ENCODE measurements at places on chromosomes 4 and X. TPM values are rescaled to one million over a fixed set of nuclear protein-coding genes. Genes with fewer than 3 reads are reported as not detected.

GRCh38 chr4:79087071-79087470 lies 147.8 kb upstream of the PAQR3 start:
- ATAC-seq, result no peak

DNA sequence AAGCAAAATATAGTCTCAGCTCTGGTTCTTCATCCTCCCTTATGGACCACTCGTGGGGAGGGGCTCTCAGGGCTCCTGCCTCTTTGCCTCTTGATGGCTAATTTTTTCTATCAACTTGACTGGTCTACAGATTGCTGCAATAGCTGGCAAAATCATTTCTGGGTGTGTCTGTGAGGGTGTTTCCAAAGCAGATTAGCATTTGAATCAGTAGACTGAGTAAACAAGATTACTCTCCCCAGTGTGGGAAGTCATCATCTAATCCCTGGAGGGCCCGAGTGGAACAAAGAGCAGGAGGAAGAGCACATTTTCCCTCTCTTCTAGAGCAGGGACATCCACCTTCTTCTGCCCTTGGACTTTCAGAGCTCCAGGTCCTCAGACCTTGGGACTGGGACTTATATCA lies 153.5 kb downstream of the STK32B start:
- ATAC-seq, result no peak

Gene ESX1
- total RNA-seq, result not detected

- no peak for ATAC-seq
Observed at GRCh38 chr4:33948921-33949320, 2295.4 kb downstream of the ARAP2 start.

DNA sequence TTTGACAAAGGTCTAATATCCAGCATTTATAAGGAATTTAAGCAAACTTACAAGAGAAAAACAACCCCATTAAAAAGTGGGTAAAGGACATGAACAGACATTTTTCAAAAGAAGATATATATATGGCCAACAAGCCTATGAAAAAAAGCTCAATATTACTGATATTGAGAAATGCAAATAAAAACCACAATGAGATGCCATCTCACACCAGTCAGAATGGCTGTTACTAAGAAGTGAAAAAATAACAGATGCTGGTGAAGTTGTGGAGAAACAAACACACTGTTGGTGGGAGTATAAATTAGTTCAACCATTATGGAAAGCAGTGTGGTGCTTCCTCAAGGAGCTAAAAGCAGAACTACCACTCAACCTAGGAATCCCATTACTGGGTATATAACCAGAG lies 91.6 kb upstream of the EFHC2 start:
- ATAC-seq, result no peak
